NCI-H2107 (cell line): ENCODE measurements at places on chromosomes 4 and X.
A peak's percentile ranks its signal among the peaks of the same experiment; 100 is the strongest.

GRCh38 chr4:53267026-53267425 lies 98.8 kb downstream of the SCFD2 start:
- DNase-seq, result no peak

GRCh38 chr4:179372746-179373145 lies 1930.5 kb upstream of the AGA start:
- DNase-seq, result no peak

DNA sequence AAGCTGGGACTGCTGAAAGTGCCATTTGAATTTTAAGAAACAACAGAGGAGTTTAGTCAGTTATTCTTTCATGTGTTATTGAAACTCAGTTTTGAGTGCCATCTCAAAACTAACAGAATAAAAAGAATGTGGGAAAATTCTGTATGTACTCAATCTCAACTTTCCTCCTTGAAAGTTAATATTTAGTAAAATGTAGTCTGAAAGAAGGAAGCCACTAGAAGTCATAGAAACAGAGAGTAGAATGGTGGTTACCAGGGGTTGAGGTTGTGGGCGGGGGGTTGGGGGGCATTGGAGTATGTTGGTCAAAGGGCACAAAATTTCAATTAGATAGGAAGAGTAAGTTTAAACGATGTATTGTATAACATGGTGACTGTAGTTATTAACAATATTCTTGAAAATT lies 628.3 kb upstream of the MAGEB2 start:
- no peak for DNase-seq

GRCh38 chr4:184473499-184474262 lies 669 bp downstream of the IRF2 start:
- DNase-seq, result no peak

- DNase-seq, result no peak
Observed at GRCh38 chr4:81625422-81626417, 154.0 kb upstream of the RASGEF1B start.

- no peak for DNase-seq
Observed at GRCh38 chrX:39756086-39756883, 341.5 kb downstream of the BCOR start.

DNA sequence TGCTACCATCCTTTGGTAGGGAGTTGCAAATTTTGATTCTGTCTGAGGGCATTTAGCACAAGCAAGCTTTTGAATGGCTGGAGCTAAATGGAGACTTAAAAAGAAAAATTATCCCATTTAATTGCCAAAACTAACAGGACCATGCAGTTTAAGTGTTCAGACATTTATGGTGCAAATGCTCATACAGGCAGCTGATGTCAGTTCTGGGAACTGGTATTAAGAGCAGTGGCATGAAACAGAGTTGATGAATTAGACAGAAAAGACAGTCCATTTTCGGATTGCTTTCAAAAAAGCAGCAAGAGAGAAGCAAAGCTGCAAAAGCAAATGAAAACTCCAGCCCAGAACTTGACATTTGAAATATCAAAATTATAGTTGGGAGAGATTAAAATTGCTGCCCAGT lies 1.3 kb downstream of the SCRG1 start:
- no peak for DNase-seq

DNA sequence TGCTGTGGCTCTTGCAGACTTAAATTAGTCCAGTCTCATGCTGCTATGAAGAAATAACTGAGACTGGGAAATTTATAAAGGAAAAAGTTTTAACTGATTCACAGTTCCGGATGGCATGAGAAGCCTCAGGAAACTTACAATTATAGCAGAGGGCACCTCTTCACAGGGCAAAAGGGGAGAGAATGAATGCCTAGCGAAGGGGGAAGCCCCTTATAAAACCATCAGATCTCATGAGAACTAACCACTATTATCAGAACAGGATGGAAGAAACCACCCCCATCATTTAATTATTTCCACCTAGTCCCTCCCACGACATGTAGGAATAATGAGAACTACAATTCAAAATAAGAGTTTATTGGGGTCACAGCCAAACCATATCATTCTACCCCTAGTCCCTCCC lies 91.4 kb downstream of the GPR174 start:
- DNase-seq, result no peak

GRCh38 chr4:10074767-10075105 lies 41.9 kb downstream of the WDR1 start:
- no peak for DNase-seq

DNA sequence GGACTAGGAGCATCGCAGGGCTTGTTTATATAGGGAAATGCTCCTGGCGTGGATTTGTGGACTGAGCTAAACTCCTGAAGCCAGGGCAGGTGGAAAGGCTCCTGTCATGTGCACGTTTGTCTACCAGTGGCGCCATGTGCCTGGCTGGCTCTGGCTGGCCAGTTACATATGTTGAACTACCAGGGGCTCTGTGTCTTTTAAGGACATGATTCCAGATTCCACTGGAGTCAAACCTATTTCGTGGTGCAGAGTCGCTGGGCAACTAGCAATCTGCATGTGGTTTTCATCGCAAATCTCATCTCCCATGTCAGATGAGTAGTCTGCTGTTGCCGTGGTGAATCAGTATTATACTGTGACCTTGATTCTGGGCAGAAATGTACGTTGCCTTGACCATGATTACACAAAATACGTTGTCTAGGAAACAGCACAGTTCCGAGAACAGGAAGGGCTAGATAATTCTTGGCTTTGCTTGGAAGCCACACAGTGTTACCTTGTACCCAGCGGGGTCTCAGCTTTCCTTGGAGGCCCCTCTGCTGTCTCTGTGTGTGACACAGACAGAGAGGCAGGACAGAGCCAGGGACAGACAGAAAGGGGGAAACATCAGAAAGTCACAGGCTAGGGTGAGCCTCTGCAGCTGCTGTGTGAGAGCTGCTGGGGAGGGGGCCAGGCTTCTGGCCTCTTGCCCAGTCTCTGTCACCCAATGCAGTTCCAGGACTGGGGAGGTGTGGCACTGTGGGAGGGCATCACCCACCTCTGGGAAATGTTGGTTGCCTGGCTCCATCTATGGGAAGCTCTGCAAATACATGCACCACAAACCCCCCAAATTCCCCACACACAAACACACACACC lies 19.2 kb downstream of the PNMA6E start:
- DNase-seq, result peak; percentile 77

DNA sequence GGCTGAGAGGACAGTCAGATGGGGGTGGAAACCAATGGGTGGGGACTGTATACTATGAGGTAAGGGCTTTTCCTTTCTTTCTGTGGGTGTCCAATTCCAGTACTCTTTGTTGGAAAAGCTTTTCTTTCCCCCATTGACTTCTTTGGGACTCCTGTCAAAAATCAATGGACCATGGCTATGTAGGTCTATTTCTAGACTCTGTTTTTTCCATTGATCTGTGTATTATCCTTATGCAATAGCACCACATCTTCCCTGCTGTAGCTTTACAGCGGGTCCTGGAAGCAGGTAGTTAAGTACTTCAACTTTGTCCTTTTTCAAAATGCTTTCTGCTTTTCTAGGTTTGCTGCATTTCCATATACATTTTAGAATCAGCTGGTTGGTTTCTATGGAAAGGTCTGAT lies 11.8 kb upstream of the CPLX1 start:
- DNase-seq, result no peak

DNA sequence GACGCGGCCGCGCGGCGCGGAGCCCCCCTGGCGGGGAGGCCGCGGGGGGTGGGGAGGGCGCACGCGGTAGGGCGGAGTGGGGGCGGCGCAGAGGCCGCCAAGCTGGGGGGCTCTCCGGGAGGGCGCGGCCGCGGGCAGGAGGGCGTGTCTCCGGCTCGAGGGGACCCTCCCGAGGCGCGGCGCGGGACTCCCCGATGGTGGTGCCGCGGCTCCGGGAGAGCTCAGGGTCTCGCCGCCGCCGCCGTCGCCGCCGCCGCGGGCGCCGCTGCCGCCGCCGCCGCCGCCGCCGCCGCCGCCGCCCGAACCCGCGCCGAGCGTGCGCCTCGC lies 165 bp upstream of the PTCHD1 start:
- DNase-seq, result no peak

- no peak for DNase-seq
Observed at GRCh38 chr4:99038213-99038612, 42.7 kb downstream of the METAP1 start.

GRCh38 chr4:83582289-83582785 lies 46.4 kb downstream of the GPAT3 start:
- peak; percentile 45 for DNase-seq

GRCh38 chrX:19194285-19195242 lies 72.3 kb upstream of the ADGRG2 start:
- no peak for DNase-seq

GRCh38 chrX:22135171-22135711 lies 103.1 kb downstream of the PHEX start:
- DNase-seq, result no peak

DNA sequence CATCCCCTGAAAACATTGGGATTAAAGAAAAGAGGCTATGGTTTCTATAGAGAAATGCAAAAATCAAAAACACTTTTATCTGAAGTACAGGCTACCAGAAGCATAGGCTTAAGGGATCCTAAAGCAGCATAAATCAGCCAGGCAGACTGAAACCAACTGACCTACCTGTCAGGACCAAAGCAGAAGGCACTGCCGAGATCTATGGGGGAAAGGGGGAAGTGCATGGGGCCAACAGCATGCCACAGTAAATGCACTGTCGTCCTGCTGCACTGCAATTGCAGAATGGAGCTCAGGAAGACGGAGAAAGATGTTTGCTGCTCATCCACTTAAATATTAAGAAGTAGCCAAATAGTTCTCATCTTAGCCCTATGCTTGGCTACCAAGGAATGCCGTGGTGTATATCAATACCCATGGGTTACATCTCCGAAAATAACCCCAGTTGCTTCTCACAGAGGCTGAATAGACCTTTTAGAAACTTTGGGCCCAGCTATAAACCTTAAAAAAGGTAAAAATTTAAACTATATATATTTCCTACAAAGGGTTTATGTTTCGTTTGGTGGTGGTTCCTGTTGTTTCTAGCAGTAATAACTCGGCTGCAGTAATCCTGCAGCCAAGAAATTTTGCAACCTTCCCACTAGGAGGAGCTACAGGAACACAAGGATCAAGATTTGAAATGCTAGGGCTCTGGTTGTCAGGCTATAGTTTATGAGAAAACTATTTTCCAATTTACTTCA lies 312.2 kb upstream of the DIAPH2 start:
- no peak for DNase-seq

- no peak for DNase-seq
Observed at GRCh38 chr4:93018806-93019205, 715.0 kb downstream of the GRID2 start.

- no peak for DNase-seq
Observed at GRCh38 chr4:77015390-77015789, 60.4 kb downstream of the CCNI start.

DNA sequence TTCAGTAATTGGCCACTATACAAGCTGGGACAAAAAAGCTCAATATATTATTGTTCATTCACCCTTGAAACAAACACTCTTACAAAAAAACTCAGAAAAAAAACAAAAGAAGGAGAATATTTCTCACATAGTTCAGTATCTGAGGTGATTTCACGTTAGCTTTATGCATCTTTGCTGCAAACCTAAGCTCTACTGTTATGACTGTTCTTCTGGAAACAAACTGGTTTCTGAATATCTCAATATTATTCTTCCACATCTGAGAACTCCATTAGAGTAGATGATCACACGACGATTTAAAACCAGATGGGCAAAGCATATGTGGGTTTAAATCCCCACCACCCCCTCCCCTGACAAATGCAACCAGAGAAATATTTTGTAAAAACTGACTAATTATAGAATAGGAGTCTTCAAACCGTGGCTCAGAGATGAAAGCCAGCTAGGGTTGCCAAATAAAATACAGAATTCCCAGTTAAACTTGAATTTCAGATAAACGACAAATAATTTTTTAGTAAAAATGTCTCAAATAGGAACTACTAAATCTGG lies 182.0 kb upstream of the FAM241A start:
- DNase-seq, result no peak

- no peak for DNase-seq
Observed at GRCh38 chrX:134727363-134727762, 69.1 kb upstream of the PLAC1 start.

DNA sequence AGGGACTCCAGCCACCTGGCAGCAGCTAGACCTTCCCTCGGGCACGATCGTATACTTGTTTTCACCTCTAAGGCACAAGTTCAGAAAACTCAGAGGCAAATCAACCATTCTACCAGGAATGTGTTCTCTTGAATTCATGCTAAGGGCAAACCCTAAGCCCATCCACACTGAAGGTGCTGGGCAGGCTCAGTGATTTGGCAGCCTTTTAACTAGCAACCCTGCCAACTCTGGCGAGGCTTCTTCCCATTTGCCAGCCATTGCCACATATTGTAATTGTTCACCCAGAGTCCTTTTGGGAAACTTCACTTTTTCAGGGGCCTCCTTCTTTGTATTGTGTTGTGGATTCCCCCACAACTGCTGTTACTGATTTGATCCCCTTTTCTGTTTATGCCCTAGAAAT lies 298.6 kb upstream of the LDB2 start:
- DNase-seq, result no peak

GRCh38 chr4:114593526-114593925 lies 5.1 kb upstream of the UGT8 start:
- no peak for DNase-seq

- DNase-seq, result no peak
Observed at GRCh38 chr4:31538877-31539276, 818.7 kb downstream of the PCDH7 start.

DNA sequence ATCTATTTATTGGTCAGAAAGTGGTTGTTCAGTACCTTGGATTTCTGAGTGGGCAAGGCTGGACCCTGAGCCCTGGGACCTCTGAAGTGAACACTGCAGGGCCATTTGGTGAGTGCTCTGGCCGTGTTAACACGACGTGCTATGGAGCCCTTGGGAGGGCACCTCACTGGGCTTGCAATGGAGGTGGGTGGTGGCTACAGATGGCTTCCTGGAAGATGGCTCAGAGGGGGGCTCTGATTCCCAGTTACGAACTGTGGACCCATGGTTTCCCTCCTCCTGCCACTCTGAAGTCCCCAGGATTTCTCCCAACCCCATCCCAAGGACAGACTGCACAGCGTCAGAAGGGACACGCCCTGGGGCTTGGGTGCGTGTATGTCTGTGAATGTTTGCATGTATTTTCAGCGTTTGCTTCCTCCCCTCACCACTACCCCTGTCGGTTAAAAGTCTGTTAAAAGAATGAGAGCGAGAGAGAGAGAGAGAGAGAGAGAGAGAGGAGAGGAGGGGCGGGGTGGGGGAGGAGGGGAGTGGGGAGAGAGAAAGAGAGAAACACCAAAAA lies 3.7 kb upstream of the RHOH start:
- DNase-seq, result no peak

DNA sequence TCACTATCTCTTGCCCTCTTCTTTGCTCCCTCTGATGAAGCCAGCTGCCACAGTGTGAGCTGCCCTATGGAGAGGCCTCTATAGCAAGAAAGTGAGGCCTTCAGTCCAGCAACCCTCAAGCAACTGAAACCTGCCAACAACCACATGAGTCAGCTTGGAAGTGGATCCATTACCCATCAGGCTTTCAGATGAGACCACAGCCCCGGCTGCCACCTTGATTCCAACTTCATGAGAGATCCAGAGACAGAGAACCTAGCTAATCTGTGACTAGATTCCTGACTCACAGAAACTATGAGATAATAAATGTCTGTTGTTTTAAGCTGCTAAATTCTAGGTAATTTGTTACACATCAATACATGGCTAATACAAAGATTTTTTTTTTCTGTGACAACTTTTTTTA lies 20.4 kb upstream of the WAS start:
- DNase-seq, result no peak
